Left ventricle myocardium inferior (tissue), 1 donor: ENCODE measurements at places on chromosomes 13 and 19. TPM values are rescaled to one million over a fixed set of nuclear protein-coding genes. Genes with fewer than 3 reads are reported as not detected.

- no peak overlapping the region for H3K4me3 ChIP-seq
- peaks cover 19% of the 10 kb centered on the region for H3K27me3 ChIP-seq
- no peaks in the 10 kb centered on the region for H3K36me3 ChIP-seq
- H3K4me1 ChIP-seq: no peaks in the 10 kb centered on the region
- no peak for DNase-seq
Measured at GRCh38 chr19:3857449-3858003, 11.3 kb downstream of the ZFR2 start.

DNA sequence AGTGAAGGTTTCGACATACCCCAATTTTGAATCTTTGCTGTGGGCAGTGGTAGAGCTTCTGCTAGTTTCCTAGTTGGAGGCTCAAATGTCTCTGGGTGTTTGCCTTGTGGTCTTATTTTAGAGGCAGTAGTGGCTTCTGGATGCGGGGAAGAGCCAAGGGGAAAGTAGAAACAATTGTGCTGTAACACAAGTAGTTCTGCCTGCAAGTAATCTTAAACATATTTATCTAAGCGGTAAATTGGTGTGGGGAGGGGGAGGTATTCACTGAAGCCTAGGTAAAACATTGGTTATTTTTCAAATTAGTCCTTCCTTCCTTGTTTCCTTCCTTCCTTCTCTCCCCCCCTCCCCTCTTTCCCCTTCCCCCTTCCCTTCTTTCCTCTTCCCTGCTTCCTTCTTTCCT is at the start of gene PCDH20:
TSS of gene PCDH20 (minus strand) at position 101 of the 400 bp plus-strand sequence. CDS start 691 bp downstream, outside the sequence.
- H3K4me1 ChIP-seq: peaks cover 24% of the 10 kb centered on the region
- no peaks in the 10 kb centered on the region for H3K36me3 ChIP-seq
- H3K27me3 ChIP-seq: peaks cover 42% of the 10 kb centered on the region
- no peak within 1 kb of the TSS for H3K27ac ChIP-seq

The KXD1 gene
- total RNA-seq: 52.0 TPM

GRCh38 chr13:112910016-112910415 is 59.0 kb upstream of the MCF2L start:
- no peaks in the 10 kb centered on the region for H3K4me1 ChIP-seq
- DNase-seq: no peak

The SLC7A10 gene
- total RNA-seq: not detected

The GSX1 gene
- not detected for total RNA-seq

GRCh38 chr13:42380420-42381164 is 108.6 kb downstream of the AKAP11 start:
- DNase-seq: no peak
- H3K27ac ChIP-seq: no peak overlapping the region
- H3K36me3 ChIP-seq: no peaks in the 10 kb centered on the region
- H3K27me3 ChIP-seq: peaks cover 3% of the 10 kb centered on the region
- H3K4me1 ChIP-seq: no peaks in the 10 kb centered on the region
- no peak overlapping the region for H3K4me3 ChIP-seq

GRCh38 chr19:6826281-6826920 is 53.9 kb downstream of the VAV1 start:
- no peak for DNase-seq
- H3K27ac ChIP-seq: no peak overlapping the region
- no peaks in the 10 kb centered on the region for H3K4me1 ChIP-seq
- no peaks in the 10 kb centered on the region for H3K36me3 ChIP-seq

The ZNF492 gene
- total RNA-seq: 0.08 TPM

The COX7A1 gene
- total RNA-seq: 2,839 TPM

The PEX11G gene
- total RNA-seq: 1.2 TPM

The TNFSF11 gene
- not detected for total RNA-seq

The OR7D2 gene
- total RNA-seq: 0.16 TPM

DNA sequence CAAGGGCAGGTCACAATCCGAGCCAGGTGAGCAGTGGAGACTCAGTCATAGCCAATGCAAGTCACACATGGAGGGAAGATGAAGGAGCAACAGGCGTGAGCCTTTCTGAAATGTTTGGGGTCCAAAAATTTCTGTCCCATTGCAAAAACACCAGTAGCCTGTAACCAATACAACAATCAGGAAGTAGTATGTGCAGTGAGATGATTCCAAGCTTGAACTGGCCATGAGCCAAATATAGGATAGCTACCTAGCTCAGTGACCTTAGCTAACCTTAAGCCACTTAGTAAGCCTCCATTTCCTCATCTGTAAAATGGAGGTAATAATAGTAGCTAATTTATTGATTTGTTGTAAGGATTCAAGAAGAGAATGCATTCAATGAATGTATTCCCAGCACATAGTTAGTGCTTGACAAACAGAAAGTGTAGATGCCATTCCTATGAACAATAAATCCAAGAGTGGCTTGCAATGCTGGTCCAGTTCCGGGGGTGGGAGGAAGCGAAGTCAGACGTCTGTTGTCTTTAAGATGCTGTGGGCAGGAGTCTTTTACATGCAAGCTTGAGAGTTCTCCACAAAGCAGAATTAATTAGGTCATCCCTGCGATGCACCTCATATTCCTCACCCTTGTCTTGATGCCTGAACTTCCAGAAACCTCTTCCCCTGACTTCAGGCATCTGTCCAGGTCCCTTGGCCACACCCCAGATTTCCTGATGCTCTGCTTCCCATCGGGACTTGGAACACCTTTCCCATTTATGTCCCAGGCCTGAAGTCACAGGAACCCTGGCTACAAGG is 195.7 kb upstream of the UBL3 start:
- no peak for DNase-seq
- H3K27me3 ChIP-seq: peaks cover 34% of the 10 kb centered on the region
- no peak overlapping the region for H3K4me3 ChIP-seq

The NCLN gene
- 28.3 TPM for total RNA-seq

- peaks cover 19% of the 10 kb centered on the region for H3K4me1 ChIP-seq
- DNase-seq: no peak
- H3K27me3 ChIP-seq: no peaks in the 10 kb centered on the region
- no peaks in the 10 kb centered on the region for H3K36me3 ChIP-seq
- no peak overlapping the region for H3K27ac ChIP-seq
Measured at GRCh38 chr19:49507803-49508494, 4.5 kb upstream of the FCGRT start.

- H3K27me3 ChIP-seq: no peaks in the 10 kb centered on the region
- H3K36me3 ChIP-seq: peaks cover 70% of the 10 kb centered on the region
- peak overlapping the region; percentile 78 for H3K27ac ChIP-seq
- peaks cover 75% of the 10 kb centered on the region for H3K4me1 ChIP-seq
- H3K4me3 ChIP-seq: no peak overlapping the region
Measured at GRCh38 chr19:7983995-7984837, 21.2 kb downstream of the ELAVL1 start.

DNA sequence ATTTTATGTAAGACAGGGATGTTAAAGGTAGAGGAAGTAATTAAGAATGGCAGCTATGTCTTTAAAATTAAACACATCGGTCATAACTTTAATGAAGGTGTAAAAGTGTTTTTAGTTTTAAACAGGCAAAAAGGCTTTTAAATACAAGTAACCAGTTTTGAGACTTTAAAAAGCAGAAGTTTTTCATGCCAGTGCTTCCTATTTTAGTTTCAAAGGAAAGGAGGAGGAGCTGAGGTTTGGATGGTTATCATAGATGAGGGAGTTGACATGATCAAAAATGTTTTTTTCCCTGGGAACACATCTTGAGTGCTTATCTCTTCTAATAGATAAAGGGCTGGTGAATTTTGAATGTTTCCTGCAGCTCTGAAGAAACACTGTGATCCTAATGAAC is 42.9 kb downstream of the LRCH1 start:
- no peaks in the 10 kb centered on the region for H3K36me3 ChIP-seq
- peak overlapping the region; percentile 67 for H3K27ac ChIP-seq
- no peaks in the 10 kb centered on the region for H3K27me3 ChIP-seq
- no peak overlapping the region for H3K4me3 ChIP-seq

- no peaks in the 10 kb centered on the region for H3K27me3 ChIP-seq
- H3K4me1 ChIP-seq: no peaks in the 10 kb centered on the region
- H3K4me3 ChIP-seq: no peak overlapping the region
- H3K27ac ChIP-seq: no peak overlapping the region
- H3K36me3 ChIP-seq: no peaks in the 10 kb centered on the region
Measured at GRCh38 chr13:95233026-95233635, 68.1 kb downstream of the ABCC4 start.

GRCh38 chr13:26186118-26186870 is 35.8 kb downstream of the RNF6 start:
- H3K27ac ChIP-seq: peak overlapping the region; percentile 87
- peak overlapping the region; percentile 72 for H3K4me3 ChIP-seq
- DNase-seq: peak; percentile 88
- no peaks in the 10 kb centered on the region for H3K27me3 ChIP-seq
- no peaks in the 10 kb centered on the region for H3K36me3 ChIP-seq

The CHST8 gene
- total RNA-seq: 0.14 TPM

- DNase-seq: no peak
- peaks cover 14% of the 10 kb centered on the region for H3K4me1 ChIP-seq
- no peaks in the 10 kb centered on the region for H3K27me3 ChIP-seq
- H3K36me3 ChIP-seq: peaks cover 89% of the 10 kb centered on the region
- no peak overlapping the region for H3K4me3 ChIP-seq
Measured at GRCh38 chr13:112828756-112829155, 138.9 kb downstream of the ATP11A start.

DNA sequence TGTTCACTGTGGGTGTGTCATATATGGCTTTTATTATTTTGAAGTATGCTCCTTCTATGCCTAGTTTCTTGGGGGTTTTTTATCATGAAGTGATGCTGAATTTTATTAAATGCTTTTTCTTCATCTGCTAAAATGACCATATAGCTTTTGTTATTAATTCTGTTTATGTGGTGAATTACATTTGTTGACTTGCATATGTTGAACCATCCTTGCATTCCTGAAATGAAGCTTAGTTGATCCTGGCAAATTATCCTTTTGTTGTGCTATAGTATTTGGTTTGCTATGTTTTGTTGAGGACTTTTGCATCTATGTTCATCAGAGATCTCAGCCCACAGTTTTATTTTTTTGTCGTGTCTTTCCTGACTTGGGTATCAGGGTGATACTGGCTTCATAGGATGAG is 12.1 kb downstream of the GPC6 start:
- no peak overlapping the region for H3K27ac ChIP-seq
- peaks cover 12% of the 10 kb centered on the region for H3K27me3 ChIP-seq
- H3K4me1 ChIP-seq: no peaks in the 10 kb centered on the region
- H3K36me3 ChIP-seq: no peaks in the 10 kb centered on the region
- no peak for DNase-seq
- H3K4me3 ChIP-seq: no peak overlapping the region

- no peaks in the 10 kb centered on the region for H3K27me3 ChIP-seq
- H3K4me3 ChIP-seq: peak overlapping the region; percentile 88
- H3K36me3 ChIP-seq: peaks cover 27% of the 10 kb centered on the region
- peak overlapping the region; percentile 82 for H3K27ac ChIP-seq
- peaks cover 29% of the 10 kb centered on the region for H3K4me1 ChIP-seq
Measured at GRCh38 chr19:57583104-57583520, 833 bp upstream of the ZIK1 start.

DNA sequence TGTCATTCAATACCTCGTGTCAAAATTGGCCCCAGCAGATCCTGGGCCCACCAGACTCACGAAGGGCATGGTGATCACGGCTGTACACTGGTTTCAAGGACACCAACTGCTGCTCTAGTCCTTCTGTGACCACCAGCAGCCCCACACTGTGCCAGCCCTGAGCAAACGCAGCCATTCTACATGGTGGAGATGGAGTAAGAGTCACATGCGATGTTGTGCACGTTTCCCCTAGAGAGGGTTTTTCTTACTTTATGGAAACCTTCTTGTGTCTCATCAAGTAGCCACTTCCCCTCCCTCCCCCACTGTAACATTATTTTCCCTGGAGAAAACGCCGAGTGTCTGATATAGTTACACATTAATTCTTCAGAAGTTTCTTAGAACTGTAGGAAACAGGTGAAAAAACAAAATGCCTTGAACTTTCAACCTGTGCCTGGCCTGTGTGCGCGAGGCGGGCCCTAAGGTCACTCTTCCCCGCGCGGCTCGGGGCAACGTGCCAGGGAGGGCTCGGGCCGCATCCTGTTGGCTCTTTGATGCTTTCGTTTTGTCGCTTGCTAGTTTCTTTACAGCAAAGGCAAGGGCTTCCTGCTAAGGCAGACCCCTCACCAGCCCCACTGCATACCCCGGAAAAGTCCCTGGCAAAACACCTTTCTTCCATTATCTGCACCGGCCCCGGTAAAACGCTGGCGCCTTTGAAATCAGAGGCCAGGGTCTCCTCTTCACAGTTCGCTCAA is 44.6 kb downstream of the GGACT start:
- peaks cover 1% of the 10 kb centered on the region for H3K36me3 ChIP-seq
- H3K27me3 ChIP-seq: no peaks in the 10 kb centered on the region
- no peak overlapping the region for H3K27ac ChIP-seq
- peaks cover 8% of the 10 kb centered on the region for H3K4me1 ChIP-seq
- H3K4me3 ChIP-seq: peak overlapping the region; percentile 51
- no peak for DNase-seq

The ACER1 gene
- total RNA-seq: not detected

DNA sequence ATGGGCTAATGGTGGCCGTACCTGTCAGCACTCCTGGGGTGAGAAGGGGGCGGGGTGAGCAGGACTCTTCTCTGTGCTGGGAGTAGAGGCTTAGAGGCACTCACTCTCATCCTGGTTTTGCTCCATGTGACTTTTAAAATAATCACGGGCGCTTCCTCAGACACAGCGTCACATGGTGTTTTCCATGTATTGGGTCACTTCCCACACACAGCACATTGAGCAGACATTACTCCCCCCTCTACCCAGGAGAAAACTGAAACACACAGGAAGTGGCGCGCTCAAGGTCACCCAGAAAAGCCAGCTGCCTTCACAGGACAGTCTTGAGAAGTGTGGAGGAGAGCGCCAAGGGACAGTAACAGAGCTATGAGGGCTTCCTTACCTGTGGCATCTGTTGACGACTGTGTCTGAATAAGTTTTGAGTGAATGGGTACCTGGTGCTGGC is 23.2 kb downstream of the SPATA13 start:
- no peak overlapping the region for H3K4me3 ChIP-seq
- H3K4me1 ChIP-seq: peaks cover 11% of the 10 kb centered on the region
- H3K27me3 ChIP-seq: no peaks in the 10 kb centered on the region
- DNase-seq: no peak
